PC-3 (cell line): ENCODE measurements at places on chromosomes 4 and X.

DNA sequence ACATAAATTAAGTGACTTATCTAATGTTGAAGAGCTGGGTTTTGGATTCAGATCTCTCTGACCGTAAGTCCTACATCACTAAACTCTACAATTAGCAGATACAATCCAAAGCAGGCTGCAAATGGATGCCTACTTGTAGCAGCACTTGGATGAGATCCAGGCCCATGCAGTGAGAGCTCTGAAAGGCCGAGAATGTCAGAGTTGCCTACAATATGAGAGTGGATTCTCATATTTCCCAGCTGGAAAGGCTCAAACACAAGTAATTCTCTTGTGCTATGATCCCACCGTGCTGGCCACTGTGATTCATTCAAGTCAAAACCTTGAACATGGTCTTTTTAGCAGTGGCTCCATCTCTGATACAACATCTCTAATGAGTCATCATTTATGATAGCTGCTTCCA lies 125.4 kb upstream of the CHRDL1 start:
- no peak for DNase-seq

DNA sequence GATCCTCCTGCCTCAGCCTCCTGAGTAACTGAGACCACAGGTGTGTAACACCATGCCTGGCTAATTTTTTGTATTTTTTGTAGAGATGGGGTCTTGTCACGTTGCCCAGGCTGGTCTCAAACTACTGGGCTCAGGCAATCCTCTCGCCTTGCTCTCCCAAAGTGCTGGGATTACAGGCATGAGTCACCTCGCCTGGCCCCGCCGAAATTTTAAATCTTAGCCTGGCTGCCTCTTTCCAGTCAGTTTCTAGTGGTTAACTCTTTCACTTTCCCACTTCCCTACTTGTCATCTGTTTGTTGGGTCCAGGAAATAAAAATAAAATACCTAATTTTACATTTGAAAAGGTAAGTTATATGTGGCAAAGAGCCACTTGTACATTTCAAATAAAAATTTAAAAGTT lies 62.4 kb downstream of the TMEM165 start:
- peak; percentile 65 for DNase-seq

DNA sequence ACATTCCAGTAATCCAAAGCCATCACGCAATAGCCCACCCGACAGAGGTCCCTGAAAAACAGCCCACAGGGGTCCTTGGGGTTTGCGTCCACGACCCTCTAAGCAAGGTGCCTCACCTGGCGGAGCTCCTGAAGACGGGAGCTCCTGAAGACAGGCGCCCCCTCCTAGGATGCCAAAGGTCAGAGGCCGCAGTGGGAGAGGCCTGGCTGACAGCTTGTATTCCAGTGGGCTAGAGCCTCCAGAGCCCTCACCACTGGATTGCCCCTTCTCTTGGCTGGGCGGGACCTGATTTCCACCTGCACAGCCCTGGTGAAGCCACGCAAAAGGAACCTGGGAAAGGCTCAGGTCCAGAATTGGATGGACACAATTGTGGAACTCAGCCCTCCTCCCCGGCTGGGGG lies 29.7 kb upstream of the WFS1 start:
- no peak for DNase-seq

- no peak for DNase-seq
Observed at GRCh38 chrX:74242484-74243138, 61.4 kb upstream of the ZCCHC13 start.

- DNase-seq, result peak; percentile 22
Observed at GRCh38 chr4:13262816-13263215, 221.3 kb downstream of the RAB28 start.

GRCh38 chr4:47349326-47349725 lies 114.2 kb downstream of the COMMD8 start:
- peak; percentile 58 for DNase-seq

DNA sequence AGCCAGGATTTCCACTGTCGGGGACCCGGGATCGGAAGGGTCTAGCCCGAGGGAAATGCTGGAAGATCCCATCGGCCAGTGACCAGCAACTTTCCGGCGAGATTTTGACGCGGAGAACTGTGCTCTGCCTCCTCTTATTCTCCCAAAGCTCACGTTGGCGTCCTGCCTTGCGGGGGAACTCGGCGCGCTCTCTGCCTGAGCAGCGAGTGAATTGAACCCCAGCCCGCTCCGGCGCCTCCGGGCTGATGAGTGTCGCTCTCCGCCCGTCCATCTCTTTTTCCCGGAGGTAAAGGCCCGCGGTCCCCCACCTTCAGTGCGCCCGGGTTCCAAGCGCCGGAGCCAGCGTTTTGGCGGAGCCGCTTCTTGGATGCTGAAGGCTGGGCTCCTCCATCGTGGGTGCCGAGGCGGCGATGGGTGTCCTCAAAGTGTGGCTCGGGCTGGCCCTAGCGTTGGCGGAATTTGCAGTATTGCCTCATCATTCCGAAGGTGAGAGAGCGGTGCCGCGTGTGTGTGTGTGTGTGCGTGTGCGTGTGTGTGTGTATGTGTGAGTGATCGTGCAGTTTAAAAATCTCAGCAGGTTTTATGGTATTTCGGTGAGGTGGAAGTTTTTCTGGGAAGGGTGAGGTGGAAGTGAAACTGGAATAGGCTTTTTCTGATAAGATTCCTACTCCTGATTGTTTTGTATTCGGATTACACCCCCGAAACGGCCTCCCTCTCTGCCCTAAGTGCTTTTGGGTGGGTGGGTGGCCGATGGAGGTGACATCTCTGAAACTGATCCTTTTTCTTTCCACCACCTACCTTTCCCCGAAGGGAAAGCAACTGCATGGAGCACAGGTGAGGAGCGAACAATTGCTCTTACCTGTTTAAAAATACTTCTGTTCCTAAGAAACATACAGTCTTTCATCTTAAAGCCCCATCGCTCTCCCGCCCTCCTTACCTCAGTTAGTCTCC lies 752 bp downstream of the FRAS1 start:
- peak; percentile 25 for DNase-seq

- no peak for DNase-seq
Observed at GRCh38 chr4:57110640-57111511, 691 bp upstream of the IGFBP7 start.

- DNase-seq, result peak; percentile 49
Observed at GRCh38 chr4:28277931-28278330, 1417.3 kb downstream of the STIM2 start.

GRCh38 chr4:4704267-4704666 lies 155.2 kb upstream of the MSX1 start:
- DNase-seq, result no peak

GRCh38 chrX:24395775-24396174 lies 35.3 kb downstream of the SUPT20HL1 start:
- peak; percentile 85 for DNase-seq

DNA sequence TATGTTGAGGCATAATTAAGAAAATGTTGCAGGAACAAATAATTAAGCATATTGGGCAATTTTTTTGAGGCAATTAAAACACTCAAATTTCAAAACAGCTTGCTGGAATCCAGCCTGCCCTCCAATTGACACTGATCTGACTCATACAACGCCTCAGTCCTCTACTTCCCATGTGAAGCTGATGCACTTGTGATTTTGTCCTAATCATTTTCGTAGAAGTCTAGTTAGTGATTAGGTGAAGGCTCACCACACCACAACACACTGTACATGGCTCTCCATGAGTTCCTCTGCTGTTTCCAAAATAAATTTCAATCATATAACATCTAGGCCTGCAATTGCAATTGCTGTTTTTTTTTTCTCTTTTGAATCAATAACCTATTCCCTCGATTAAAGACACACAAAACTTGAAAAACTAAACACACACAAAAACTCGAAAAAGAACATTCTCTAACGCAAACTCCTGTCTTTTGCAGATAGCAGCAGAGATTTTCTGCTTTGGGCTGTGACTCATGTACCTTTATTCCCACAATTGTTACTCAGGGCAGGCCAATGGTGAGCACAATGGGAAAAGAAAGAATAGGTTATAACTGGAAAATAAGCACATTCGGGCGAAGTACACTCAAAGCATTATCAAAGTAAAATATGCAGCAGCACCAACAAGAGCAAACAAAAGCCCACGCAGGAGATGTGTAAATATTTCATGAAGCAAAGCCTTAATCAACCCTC lies 1.7 kb downstream of the GPRIN3 start:
- DNase-seq, result no peak

DNA sequence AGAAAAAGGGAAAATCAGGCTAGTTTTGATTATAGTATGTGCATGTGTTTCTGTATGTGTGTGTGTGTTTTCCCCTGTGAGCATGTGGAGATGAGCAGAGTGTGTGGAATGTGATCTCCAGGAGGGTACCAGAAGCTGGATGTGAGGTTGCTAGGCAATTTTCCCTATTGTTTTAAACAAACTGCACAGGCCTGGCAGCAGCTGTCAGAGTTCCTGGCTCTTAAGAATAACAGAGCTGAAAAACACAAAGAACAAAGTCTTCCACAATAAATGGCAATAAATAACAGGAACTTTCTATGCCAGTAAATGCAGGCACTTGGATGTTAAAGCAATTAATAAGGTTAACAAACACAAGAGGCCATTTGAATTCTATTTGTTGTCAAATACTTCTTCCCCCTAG lies 344.6 kb upstream of the CTSO start:
- no peak for DNase-seq

DNA sequence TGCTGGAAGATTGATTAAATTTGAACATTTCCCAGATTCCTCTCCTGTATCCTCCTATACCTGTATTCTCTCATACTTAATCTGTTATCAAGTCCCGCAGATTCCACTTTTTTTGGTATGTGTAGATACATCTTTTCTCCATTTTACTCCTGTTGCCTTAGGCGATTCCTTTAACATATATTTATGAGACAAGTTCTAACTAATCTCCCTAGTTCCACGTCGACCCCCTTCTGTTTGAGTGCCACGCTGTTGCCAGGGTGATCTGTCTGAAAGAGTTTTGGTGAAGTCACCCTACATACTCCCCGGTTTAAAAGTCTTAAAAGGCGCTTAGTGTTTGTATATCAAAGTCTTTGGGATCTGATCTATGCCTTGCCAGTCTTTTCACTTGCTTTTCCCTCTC lies 2.4 kb downstream of the HNRNPH2 start:
- DNase-seq, result no peak

- DNase-seq, result no peak
Observed at GRCh38 chr4:169253113-169253671, 17.6 kb downstream of the SH3RF1 start.

DNA sequence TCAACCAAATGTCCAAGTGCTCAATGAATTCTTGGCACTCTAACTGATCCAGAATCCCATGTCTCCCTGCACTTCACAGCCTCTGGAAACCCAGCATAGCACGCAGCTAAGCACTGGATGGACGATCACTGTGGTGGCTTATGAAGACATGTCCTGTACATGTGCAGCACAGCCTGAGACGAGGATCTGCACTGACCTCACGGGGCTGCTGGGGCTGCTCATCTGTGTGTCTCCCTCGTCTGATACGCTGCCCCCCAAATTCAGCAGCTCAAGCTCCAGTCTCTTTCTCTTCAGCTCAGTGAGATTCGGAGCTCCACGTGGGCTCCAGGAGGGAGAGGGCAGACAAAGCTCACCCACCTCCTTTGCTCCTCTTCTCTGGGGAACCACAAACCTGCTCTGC lies 126.9 kb downstream of the CPZ start:
- no peak for DNase-seq

DNA sequence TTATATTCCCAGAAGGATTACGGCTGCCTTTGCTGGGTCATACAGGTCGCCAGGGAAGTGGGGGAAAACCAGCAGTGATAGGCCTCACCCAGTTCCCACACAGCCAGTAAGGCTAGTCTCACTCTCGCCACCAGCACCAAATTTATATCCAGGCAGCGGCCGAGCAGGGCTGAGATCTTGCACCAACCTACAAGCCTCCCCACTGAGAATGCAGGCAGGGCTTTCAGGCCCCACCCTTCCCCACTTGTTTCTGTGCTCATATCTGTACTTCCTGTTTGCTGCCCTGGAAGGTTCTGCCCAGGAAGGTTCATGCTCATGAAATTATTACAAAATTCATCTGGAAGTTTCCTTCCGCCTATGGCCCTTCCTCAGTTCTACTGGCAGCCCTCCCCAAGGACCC lies 179.7 kb downstream of the STIM2 start:
- no peak for DNase-seq

- no peak for DNase-seq
Observed at GRCh38 chr4:4857809-4858508, 1.5 kb upstream of the MSX1 start.

DNA sequence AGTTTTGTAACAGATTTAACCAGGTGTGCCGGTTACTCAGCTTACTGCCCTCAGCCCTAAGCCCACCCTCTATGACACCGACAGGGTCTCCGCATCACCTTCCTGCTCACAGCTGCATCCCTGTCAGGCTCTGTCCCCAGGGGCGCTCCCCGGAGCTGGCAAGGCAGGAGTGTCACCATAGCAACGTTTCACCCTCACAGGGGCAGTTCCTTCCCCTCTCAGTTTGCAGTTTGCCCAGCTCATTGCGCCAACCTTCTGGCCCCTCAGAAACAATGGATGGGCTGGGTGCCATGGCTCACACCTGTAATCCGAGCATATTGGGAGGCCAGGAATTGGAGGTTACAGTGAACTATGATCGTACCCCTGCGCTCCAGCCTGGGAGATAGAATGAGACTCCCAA lies 42.6 kb downstream of the RGS12 start:
- DNase-seq, result no peak

GRCh38 chrX:38225093-38225492 lies 4.4 kb upstream of the SRPX start:
- DNase-seq, result no peak

DNA sequence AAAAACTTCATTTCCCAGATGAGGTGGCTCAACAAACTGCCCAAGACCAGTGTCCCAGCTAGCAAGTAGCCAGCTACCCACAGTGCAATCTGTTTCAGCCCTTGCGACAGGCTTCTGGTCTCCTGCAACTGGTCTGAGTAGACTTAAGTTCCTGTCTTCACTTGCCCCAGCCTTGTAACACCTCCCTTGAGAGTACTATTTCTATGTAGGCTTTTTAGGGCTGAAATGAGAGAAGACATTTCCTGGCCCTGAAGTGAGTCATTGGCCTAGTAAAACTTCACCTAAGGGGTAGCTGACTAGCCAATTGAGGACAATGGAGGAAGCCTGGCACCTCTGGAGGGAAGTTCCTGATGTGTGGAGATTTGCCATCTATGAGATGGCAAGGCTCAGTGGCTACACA lies 80.1 kb upstream of the STIM2 start:
- DNase-seq, result peak; percentile 83

- DNase-seq, result peak; percentile 11
Observed at GRCh38 chr4:38560768-38561558, 103.0 kb upstream of the KLF3 start.

DNA sequence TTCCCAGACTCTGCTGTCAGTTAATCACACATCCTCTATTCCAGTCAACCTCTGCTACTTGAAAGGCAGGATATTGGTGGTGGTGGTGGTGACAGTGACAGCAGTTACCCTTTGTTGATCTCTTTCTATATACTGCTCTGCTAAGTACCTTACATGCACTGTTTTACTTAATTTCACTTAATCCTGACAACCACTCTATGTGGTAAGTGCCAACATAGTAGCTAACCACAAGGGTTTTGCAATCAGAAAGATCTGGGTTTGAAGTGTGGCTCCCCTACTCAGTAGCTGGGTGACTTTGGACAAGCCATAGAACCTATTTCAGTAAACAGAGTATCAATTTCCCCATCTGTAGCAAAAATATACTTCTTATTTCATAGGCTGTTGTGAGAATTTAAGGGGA lies 24.2 kb upstream of the F9 start:
- DNase-seq, result no peak

- peak; percentile 23 for DNase-seq
Observed at GRCh38 chr4:762211-763190, 56.9 kb downstream of the PCGF3 start.

- DNase-seq, result peak; percentile 78
Observed at GRCh38 chr4:69823481-69824186, 36.3 kb downstream of the SULT1E1 start.

- DNase-seq, result no peak
Observed at GRCh38 chrX:153773741-153774575, 6.9 kb upstream of the SRPK3 start.

- no peak for DNase-seq
Observed at GRCh38 chr4:187256897-187257296, 533.2 kb upstream of the FAT1 start.
